ENCODE measurements at places on chromosomes 1 and 21. TPM values are rescaled to one million over a fixed set of nuclear protein-coding genes. Genes with fewer than 3 reads are reported as not detected.

The BLACAT1 gene
- 1.5 TPM for total RNA-seq

The LEMD1 gene
- 1.4 TPM for total RNA-seq

The MYBPH gene
- total RNA-seq = not detected

DNA sequence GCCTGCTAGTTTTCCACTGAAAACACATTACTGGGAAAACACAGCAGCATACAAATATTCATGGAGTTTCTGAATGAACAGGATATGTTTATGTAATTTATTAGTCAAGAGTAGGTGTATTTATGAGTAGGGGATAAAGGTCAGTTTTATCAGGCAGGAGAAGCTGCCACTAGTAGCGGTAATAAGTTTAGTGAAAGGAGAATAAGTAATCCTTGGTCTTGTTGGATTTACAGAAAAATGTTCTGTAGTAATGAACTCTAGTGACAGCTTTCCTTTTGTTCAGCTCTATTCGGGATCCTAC, 1.2 kb downstream of the MAST2 start:
- DNase-seq = no peak

The OLFML3 gene
- total RNA-seq = 62.0 TPM

GRCh38 chr1:47362828-47363227, 29.2 kb downstream of the CMPK1 start:
- no peak for DNase-seq

GRCh38 chr1:80250573-80251168, 1244.1 kb upstream of the ADGRL4 start:
- DNase-seq = no peak

DNA sequence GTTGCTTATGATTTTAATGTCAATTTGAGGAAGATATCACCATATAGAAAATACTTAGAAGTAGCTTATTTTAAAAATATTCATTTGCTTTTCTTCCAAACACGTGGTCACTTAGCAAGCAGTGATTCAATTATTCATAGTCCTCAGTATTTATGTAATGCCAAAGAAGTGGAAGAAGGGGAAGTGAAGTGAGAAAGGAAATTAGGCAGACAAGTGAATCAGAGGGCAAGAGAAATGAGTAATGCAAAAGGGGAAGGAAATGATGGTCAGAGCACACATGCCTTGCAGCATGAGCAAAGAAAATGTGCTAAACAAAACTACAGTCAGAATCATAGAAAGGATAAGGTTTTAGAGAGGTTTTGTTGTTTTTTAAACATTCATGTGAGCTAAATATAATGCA, 31.8 kb downstream of the SDCCAG8 start:
- DNase-seq = no peak

DNA sequence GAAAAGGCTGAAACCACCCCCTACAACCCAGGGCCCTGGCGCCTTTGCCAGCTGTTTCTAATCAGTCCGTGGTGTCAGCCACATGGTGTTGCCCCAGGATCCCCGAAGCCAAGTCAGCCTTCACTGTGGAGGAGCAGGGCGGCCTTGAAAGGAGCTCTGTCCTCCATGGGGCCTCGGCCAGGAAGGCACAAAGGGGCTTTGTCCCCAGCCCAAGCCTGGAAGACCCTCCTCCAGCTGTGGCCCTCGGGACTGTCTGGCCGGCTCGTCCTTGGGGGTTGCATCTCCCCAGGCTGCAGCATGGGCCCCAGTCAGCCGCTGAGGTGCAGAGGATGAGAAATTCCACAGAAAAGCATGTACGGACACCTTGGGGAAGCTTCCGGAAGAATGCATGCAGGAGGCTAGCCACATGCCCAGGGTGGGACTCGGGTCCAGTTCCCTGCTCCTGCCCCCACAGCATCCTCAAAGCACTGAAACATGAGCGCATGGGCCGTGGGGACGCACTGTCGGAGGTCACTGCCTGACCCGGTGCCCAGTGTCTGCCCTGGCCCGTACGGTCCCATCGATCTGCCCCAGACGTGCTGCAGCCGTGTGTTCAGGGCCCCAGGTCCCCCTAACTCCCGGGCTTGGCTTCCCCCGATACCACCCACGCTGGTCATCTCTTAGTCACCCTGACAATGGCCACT, 38.6 kb upstream of the POFUT2 start:
- DNase-seq = no peak

The LCE2C gene
- not detected for total RNA-seq

The TNNT2 gene
- total RNA-seq = 1.8 TPM

The HRNR gene
- total RNA-seq = not detected

DNA sequence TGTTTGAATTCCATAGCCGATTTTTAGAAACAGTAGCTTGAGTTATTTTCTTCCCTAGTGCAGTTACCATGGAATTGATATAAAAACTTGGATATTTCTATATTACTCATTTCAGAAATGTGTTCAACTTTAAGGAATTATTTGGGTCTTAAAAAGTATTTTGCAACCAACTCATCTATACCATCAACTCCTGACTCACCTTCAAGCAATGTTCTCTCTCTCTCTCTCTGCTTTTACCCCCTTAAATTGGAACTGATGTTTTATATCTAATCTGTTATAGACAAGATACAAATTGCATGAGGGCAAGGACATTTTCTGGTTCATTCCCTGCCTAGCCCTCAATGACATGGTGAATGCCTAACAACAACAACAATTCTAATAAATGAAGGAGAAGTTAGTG, 214.7 kb upstream of the NRIP1 start:
- no peak for DNase-seq

GRCh38 chr1:100449477-100449876, 88.5 kb upstream of the GPR88 start:
- no peak for DNase-seq

The F13B gene
- total RNA-seq = not detected

The CBR3 gene
- 114 TPM for total RNA-seq

The MACO1 gene
- 15.1 TPM for total RNA-seq

DNA sequence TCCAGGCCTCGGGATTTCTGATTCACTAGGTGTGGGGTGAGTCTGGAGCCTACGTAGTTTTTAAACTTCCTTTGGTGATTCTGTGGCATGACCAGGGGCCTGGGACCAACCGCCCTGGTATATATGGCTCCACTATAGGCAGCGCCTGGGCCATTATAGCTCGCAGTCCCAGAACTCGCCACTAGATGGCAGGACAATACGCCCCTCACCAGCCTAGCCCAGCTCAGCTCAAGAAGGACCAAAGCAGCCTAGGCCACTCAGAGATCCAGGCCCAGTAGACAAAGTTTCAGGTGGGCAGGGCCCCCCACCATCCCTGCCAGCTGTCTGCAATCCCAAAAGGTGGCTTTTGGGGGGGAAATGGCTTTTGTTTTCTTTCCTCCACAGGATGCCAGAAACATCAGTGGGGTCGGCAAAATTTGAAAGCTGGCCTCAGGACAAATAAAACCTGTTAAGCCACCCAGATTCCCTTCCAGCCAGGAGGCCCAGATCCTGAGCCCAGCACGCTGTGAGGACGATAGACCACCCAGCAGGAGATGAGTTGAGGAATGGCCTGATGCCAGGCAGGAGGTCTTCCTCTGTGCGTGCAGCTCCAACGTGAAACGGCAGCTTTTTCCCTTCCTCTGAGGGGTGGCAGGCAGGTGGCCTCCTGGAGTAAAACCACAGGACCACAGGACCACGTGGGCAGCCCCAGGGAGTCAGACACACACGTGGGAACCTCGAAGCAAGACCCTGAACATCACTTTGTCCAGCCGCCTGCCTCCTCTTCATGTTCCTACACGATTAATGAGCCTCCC, 24.8 kb upstream of the TMEM51 start:
- DNase-seq = no peak

The PTGER3 gene
- 10.3 TPM for total RNA-seq

DNA sequence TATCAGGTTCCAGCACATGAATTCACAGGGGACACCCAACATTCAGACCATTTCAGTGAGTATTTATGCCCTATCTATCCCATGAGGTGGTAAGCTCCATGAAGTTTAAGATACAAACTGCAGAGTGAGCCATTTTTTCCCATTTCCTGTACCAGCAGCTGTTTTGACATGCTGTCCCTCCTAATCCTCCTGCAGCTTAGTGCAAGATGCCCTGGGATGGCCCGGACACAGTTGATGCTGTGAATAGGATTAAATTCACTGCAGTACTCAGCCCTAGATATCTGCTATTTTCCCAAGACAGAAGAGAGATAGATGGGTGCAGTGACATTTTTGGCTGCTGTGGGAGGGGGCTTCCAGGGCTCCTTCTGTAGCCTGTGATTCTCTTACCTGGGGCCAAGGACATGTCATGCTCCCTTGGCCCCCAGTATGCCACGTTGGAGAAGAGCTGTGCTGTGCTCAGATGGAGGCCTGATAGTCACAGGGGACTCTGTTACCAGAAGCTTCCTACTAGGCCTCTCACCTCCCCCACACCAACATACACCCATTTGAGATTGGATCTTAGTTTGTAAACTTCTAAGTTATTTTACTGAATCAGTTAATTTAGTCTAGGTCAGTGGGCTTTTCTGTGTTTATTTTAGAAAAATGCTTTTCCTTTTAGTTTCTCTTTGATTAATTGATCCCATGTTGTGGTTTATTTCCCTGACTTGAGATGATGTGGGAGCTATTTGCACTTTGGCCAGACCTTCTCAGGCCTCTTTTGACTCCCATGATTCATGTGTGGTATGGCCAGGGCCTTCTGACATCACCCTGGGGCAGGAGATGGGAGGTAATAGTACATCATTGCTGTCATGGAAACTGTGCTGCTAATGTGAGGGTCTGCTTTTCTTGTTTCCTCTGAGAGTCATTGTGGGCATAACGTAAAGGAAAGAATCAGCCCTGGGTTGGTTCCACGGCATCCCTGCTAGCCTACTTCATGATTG, 92.6 kb downstream of the ST3GAL3 start:
- DNase-seq = no peak

The RHOU gene
- total RNA-seq = 9.2 TPM

- no peak for DNase-seq
These were observed 95.8 kb downstream of the CRB1 start for GRCh38 chr1:197363855-197364254.

DNA sequence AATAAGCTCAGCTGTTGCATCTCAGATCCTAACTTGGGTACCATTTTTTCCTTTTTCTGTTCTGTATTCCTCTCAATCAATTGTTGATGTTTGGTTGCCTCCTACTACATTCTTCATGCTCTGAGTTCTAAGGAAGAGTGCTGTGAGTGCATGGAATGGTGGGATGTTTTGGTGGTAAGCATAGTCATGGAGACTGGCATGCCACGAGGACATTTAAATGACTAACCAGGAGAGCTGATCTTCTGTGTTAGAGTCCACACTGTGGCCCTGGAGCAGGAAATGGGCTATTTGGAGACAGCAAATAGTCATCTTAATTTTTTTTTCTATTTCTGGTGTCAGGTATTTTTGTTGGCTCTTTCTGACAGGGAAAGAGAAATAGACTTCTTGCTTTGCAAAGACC, 69.5 kb upstream of the HSD17B7 start:
- DNase-seq = no peak

DNA sequence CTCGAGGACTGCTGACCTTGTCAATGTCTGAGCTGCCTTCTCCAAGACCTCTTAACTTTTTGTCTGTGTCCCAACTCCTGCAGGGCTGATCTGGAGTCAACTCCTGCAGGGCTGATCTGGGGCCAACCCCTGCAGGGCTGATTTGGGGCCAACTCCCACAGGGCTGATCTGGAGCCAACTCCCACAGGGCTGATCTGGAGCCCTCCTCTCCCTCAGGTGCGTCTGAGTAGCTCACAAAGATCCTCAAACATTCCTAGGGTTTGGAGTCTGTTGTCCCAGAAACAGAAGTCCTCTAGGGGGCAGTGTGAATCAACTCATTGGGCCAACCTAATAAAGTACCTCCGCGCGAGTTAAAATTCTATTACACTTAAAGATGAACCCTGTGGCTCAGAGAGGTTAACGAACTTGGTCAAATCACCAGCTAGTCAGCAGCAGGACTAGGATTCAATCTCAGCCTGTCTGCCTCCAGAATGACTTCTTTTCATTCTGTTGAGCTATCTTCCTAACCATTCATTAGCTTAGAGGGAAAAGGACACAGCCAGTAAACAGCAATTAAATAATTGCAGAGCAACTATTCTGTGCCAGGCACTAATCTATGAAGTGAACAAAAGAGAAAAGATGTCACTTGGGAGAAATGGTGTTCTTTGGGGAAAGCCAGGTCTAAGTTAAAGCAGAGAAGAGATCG, 17.2 kb upstream of the RLF start:
- no peak for DNase-seq

GRCh38 chr1:204891860-204892259, 21.2 kb downstream of the NFASC start:
- DNase-seq = no peak

DNA sequence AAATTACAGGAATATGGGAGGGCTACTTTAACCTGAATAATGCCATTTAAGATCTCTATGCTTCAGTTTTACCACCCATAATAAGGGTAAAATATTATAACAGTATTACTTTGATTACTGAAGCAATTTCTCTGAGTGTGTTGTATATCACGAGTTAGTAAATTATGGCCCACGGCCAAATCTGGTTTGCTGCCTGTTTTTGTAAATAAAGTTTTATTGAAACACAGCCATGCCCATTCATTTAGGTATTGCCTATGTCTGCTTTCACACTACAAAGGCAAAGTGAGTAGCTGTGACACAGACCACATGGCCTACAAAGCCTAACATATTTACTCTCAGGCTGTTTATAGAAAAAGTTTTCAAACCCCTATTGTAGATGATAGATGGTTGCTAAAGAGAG, 156.8 kb downstream of the CDC42BPA start:
- DNase-seq = no peak

GRCh38 chr1:234512451-234512861, 33.5 kb upstream of the TARBP1 start:
- no peak for DNase-seq

The TSPEAR gene
- total RNA-seq = not detected

Data from esophagus squamous epithelium (tissue), 5 donors.